AG09319 (cell line): ENCODE measurements at places on chromosomes 2 and 18.

DNA sequence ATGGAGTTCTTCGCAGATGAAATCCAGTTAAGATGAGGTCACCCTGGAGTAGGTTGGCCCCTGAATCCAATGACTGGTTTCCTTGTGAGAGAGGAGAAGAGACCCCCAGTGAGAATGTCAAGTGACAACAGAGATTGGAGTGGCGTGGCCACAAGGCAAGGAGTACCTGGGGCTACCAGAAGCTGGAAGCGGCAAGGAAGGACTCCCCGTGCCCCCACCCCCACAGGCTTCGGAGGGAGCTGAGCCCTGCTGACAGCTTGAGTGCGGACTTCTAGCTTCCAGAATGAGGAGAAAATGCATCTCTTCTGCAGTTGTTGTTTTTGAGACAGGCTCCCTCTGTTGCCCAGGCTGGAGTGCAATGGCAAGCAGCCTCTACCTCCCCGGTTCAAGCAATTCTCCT, 78.0 kb upstream of the HPCAL1 start:
- no peak for DNase-seq

DNA sequence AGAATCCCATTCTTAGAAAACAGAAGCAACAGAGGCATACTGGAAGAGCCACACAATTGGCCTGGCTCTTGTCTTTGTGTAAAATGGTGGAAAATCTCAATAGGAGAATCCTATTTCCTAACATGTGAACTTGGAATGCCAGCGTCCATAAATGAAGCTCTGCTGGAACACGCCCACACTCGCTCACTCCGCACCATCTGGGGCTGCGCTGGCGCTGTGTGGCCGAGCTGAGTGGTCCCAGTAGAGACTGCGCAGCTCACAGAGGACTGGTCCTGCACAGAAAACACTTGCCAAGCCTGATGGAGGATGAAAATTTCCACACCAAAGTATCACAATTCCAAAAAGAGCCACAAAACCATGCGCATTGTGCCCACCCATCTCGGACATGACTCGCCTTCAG, 56.2 kb downstream of the PXDN start:
- DNase-seq = no peak

DNA sequence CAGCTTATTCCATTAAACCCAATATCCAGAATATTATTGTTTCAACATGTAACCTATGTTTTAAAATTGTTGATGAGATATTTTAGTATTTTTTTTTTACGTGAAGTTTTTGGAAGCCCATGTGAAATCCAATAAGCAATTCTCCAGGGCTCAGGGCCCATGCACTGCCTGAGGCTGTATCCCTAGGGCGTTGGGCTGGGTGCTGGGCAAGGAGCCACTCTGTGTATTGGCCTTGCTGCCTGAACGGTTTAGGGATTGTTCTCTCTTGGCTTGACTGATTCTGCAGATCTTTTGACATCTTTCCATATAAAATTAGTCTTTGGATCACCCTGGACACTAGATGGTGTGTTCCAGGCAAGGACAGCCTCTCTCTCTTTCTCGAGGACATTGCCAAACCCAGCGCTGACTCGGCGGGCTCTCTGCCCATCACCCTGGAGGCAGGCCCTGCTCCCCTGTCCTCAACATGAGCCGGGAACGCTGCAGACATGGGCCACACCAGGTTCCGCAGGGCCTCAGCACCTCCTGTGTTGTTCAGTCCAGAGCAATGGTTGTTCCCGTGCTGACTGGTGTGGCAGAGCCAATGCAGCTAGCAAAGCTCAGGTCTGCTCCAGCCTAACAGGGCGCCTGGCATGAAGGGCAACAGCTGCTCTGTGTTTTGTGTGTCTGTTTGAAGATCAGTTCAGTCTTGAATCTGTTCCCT, 163.0 kb downstream of the SEPTIN10 start:
- DNase-seq = no peak

DNA sequence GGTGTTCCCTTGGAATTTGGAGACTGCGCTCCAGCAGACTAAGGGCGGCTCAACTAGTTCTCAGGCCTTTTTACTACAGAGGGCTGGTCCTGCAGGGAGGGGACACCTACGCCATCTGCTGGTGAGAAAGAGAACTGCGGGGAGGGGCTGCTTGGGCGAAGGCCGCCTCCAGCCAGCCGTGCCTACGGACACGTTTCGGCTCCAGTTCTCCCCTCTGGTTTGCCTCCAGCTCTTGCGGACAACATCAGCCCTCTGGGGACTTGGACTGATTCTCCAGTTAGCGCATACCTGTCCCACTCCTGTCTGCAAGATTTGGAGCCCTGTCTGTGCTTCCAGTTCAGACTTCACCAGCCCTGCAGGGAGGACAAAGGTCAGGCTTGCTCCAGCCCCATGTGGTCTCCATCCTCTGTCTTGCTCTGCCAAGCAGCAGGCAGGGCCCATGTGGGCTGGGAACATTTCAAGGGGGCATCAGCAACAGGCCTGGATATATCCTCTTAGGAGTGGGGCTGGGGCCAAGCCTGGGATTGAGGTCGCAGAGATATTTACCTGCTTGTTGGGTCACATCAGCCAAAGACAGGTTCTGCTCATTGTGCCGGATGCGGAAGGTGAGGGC, 10.3 kb downstream of the PTPRN start:
- DNase-seq = peak; percentile 34

DNA sequence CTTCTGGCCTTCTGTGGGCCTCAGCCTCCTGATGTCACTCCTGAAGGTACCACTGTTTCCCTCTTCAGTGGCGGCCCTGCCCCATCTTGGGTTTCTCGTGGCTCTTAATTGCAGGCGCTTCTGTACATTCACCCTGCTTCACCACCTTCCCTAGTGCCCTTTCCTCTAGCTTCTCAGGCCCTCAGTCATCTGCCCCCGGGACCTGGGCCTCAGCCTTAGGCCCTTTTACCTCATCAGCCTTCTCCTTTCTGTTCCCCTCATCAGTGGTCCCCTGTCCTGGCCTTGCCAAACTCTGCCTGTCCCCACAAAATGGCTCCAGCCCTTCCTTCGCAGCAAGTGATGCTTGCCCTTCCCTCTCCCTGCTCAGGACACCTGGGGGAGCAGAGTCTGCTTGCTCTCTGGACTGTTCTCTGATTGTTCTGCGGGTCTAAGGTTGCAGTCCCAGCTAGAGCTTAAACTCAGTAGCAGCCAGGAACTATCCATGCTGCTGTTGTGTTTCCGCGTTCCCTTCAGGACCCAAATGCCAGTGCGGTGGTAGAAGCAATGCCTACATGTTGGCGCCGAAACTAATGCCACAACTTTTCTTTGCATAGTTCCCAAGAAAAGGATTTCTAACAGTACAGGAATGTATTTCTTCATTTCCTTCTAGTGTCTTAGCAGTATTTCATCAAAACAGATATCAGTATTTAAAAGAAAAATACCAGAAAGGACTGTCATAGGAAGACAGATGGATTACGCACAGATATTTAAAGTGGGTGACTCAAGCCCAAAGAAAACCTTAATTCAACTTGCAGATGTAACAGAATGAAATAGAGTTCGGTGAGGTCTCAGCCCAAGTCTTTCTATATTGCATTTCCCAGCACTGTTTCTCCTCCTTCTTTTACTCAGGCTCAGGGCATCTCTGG, 7.5 kb downstream of the ASB1 start:
- DNase-seq = peak; percentile 70

DNA sequence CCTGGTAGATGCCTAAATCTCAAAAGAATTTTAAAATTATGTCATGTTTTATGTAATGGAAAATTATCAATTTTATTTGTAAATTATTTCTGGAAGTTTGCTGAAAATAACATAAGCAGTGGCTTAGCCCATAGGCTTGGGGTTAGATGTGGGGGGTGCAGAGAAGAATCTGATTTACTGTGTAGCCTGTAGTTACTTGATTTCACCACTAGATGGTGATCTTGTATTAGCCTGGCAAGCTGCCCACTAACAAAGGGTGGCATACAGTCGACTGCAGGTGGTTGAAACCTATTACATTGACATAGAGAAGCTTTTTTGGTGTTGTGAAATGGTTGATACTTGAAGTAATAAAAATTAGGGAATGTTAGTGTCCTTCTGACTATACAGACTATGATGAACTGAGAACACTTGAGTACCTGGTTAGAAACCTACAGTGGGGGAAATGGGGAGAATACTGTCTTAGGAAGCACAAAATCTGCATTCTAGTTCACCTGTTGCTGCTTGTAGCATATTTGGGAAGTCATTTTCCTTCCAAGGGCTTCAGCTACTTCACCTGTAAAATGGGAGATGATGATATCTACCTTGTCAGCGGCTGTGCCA, 191.0 kb upstream of the LHCGR start:
- DNase-seq = no peak

GRCh38 chr2:88066543-88066942, 1.1 kb upstream of the SMYD1 start:
- DNase-seq = no peak

DNA sequence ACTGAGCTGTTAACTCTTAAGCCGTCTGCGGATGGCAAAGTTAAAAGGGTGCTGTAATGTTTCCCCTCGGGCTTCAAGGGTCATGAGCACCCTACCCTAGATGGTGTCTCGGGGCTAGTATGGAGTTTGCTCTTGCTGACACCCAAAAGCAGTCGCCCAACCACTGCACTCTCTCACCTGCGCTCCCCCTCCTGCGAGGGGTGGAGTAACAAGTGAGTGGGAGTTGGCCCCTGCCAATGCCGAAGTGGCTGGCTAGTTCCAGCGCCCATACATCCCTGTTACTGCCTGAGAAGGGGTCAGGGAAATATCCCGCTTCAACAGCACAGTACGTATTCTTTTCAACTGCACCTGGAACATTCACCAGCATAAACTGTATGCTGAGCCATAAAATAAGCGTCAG, 47.5 kb downstream of the FAM117B start:
- DNase-seq = no peak

DNA sequence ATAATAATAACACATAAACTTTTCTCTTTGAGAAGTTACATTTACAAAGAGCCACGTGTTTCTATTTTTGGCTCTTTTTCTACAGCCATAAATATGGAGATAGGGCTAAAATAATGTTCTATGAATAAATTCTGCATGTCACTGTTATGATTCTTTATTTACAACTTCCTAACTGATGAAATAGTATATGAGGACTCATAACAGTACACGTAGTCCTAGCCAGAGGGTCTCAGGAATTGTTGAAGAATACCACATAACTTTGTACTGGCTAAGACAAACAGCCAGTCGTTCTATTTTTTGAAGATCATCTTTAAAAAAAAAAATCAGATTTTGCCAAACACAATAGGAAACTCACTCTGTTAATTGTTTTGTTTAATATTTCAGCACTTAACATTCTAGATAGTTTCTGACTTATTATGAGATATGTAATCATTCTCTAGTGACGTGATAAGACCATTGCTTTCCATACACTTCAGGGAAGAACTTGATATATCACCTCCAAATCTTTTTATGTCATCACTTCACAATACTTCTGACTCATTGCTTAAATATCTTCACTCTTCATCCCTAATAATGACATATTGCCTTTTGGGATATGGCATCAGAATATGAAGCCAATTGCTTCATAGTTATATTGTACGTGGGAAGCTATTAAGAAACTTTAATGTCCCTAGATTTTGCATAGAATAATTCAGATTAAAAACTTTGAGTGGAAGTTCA, 256.1 kb downstream of the XIRP2 start:
- DNase-seq = no peak

- DNase-seq = no peak
These were observed 212.3 kb downstream of the HDAC4 start for GRCh38 chr2:239188536-239188935.

GRCh38 chr18:48072428-48073204, 142.2 kb upstream of the SMAD2 start:
- DNase-seq = peak; percentile 4

DNA sequence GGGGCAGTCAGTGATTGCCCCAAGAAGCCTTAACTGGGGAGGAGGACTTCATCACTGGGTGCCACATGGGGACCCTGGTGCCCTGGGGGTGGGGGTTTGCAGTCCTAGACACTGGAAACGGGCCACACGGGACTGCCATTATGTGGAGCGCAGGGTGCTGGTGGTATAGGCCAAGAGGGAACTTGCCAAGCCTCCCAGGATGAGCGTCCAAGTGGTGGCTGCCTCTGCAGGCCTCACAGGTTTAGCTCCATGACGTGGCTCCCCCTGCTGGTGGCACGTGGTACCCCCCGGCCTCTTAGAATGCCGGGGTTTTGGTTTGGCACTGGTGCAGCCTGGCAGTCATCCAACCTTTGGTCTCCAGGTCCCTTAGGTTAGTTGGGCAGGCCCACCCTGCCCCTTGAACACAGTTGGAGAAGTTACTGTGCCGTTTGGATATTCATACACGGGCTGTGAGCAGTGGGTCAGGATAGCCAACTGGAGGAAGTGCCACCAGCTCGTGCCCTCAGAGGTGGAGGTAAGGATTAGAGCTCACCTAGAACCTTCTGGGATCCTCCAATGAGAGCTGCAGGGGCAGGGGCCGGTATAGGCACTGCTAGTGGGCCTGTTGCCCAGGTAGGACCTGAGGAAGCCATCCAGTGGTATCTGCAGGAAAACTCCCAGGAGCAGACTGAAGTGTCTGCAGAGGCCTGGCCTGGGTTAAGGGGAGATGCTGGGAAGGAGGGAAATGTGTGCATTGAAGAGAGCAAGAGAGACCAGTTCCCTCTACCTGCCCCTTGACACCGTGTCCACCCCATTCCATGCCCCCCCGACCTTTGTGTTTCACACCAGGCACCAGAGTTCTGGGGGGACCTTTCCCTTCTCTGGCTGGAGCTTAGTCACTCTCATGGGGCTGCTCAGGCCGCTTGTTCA, 5.7 kb downstream of the PTMA start:
- DNase-seq = peak; percentile 57

GRCh38 chr2:240425236-240425615, 10.2 kb upstream of the GPC1 start:
- DNase-seq = no peak

DNA sequence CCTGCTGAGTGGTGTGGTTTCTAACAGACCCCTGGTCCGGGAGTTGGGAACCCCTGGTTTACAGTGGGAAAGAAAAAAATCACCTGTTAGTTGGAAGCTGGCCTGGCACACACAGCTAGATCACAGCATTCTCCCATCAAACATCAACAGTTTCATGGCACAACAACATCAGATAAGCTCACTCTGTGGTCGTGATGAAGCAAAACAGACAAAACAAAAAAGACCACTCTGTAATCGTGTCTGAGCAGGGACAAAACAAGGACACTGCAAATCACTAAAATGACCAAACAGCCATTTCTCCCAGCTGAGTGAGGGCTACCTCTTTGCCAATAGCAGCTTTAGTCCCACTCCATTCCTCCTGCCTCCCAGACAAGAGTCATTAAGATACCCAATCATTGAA, 9.0 kb upstream of the IMPACT start:
- DNase-seq = no peak

DNA sequence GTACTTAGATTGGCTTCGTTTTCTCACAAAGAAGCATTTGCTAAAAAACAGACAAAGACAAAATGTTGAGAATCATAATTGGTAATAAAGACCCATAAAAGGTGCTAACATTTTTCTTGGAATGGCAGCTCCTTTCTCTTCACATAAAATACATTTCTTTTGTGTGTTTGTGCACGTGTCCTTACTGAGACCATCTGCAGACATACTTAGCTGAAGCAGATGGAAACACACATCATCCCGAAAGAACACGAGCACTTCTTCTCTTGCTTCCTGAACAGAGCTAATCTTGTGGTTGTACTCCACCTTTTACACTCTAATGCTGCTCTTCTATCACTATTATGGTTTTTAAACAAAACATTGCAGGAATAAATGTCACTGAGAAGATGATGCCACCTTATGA, 142.5 kb downstream of the SPHKAP start:
- DNase-seq = no peak

- DNase-seq = no peak
These were observed 352.0 kb downstream of the GALNT13 start for GRCh38 chr2:154223726-154224125.

- DNase-seq = no peak
These were observed 78.9 kb downstream of the KCNF1 start for GRCh38 chr2:10990561-10991111.

- no peak for DNase-seq
These were observed 147.1 kb downstream of the NOL4 start for GRCh38 chr18:34077599-34077998.

- DNase-seq = no peak
These were observed 14.5 kb downstream of the CERS6 start for GRCh38 chr2:168470320-168471162.
